ENCODE measurements at places on chromosomes 1 and 21.

GRCh38 chr1:5991381-5992025 lies 722 bp downstream of the NPHP4 start:
- DNase-seq = no peak

- DNase-seq = no peak
Measured at GRCh38 chr1:170663404-170664092, 383 bp upstream of the PRRX1 start.

DNA sequence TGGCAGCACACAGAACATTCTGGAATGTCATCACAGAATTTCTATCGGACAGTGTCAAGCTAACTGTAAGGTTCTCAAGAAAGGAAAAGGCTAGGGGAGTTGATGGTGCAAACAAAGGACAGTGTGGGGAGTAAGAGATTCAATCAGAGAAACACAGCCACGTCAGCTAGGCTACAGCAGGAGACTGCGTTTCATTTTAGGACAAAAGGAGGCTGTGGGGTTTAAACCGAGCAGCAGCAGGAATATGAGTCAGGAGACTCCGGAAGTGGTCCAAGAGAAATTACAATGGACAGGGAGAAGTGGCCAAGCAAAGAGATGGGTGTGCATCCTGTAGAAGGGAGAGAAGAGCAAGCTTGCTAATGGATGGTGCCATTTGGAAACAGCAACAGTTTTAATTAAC lies 37.4 kb upstream of the C1orf198 start:
- no peak for DNase-seq

- DNase-seq = no peak
Measured at GRCh38 chr1:185961664-185962063, 227.5 kb downstream of the HMCN1 start.

DNA sequence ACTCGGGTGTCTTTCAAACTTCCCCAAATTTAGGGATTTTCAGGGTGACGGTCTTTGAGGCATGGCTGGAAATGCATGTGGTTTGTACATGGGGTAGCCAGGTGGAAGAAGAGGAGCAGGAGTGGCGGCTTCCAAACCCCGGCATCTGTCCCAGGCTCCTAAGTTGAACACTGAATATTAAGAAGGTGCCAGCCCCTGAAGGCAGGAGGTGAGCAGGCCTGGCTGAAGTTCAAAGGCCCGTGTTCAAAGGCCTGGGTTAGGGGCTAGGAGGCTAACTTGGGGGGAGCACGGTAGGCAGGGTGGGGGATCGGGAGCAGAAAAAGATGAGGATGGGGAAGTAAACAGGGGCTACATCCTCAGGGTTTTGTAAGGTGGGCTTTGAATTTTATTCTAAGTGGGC lies 42.8 kb downstream of the ELK4 start:
- DNase-seq = no peak

DNA sequence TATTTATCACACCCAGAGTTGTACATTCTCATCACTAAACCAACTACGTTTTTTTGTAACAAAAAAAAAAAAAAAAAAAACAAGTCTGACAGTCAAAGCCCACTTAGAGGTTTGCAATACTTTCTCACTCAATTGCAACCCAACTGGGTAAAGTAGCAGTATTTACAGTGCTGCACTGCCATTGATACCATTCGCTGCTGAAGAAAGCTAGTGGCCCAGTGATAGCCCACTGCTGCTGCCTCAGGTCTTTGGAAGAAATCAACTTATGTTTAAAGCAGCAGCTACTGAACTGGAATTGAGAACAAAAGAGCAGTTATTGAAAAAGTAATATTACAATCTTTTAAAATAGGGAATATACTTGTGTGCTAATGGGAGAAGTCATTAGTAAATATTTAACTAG lies 2.7 kb downstream of the HNRNPU start:
- no peak for DNase-seq

GRCh38 chr21:31185663-31186062 lies 147.4 kb upstream of the KRTAP19-8 start:
- no peak for DNase-seq

- DNase-seq = no peak
Measured at GRCh38 chr1:236419502-236419901, 25.4 kb downstream of the EDARADD start.

GRCh38 chr1:115307661-115308060 lies 30.4 kb downstream of the NGF start:
- no peak for DNase-seq

DNA sequence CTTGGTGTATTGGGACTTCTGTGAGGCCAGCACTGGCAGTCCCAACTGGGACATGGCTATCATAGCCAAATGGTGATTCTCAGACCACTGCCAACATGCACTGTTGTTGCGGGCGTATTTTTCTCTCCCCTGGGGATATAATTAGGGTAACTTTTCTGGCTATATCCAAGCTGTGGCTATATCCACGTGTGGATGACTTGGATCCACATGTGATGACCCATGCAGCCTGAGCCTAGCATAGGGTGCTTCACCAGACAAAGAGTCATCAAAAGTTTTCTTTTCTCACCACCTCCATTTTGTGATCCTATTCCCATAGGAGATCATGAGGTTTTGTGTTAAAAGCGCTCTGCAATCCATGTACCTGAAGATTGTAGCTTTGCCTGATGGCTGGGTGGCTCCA lies 51.2 kb upstream of the CSF3R start:
- DNase-seq = no peak

GRCh38 chr1:196255762-196256161 lies 352.5 kb downstream of the KCNT2 start:
- DNase-seq = no peak

DNA sequence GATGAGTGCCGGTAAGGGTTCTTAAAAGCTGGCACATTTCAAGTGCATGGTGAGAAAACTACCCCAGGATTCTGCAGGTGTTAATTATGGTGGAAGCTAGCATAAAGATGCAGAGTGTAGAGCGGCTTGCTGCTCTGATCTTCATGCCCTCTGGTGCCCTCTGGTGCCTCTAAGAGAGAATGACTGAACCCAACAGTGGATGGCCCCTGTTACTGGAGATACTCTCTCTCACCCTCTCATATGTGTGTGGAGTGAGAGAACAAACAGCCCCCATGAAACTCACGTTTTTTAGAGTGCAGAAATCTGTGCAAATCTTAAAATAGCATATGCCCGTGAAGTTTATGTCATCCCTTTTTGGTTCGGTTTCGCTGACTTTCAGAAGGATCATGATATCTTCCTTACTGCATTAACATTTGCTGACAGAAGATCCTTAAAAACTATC lies 90.0 kb downstream of the GRIK1 start:
- DNase-seq = no peak

GRCh38 chr1:201480231-201481003 lies 11.4 kb upstream of the PHLDA3 start:
- no peak for DNase-seq

- no peak for DNase-seq
Measured at GRCh38 chr1:240344918-240345317, 253.2 kb downstream of the FMN2 start.

- DNase-seq = no peak
Measured at GRCh38 chr1:197342669-197343068, 74.6 kb downstream of the CRB1 start.

DNA sequence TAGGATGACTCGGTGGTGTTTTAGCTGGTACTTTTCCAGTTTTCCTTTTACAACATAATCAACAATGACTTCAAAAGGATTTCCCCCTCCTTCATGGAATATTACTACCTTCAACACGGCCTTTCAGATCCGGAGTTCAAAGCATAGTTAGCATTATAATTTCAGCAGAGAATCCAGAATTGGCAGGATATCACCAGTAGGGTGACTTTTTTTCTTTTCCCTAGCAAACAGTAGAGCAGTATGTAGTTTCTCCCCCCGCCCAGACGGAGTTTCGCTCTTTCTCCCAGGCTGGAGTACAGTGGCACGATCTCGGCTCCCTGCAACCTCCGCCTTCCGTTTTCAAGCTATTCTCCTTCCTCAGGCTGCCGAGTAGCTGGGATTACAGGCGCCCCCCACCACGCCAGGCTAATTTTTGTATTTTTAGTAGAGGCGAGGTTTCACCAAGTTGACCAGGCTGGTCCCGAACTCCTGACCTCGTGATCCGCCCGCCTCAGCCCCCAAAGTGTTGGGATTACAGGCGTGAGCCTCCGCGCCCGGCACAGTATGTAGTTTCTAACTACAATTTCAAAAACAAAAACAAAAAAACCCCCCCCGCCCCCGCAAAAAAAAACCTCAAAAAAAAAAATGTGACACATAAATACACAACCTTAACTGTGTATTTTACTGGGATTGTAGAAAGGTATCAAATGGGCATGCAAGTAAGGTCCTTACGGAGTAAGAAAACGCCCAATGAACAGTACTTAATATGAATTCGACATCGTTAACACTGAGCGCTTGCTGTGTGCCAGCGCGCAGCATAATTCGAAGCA lies 1.5 kb upstream of the COX20 start:
- DNase-seq = no peak

- DNase-seq = no peak
Measured at GRCh38 chr1:174519844-174520243, 72.1 kb downstream of the GPR52 start.

DNA sequence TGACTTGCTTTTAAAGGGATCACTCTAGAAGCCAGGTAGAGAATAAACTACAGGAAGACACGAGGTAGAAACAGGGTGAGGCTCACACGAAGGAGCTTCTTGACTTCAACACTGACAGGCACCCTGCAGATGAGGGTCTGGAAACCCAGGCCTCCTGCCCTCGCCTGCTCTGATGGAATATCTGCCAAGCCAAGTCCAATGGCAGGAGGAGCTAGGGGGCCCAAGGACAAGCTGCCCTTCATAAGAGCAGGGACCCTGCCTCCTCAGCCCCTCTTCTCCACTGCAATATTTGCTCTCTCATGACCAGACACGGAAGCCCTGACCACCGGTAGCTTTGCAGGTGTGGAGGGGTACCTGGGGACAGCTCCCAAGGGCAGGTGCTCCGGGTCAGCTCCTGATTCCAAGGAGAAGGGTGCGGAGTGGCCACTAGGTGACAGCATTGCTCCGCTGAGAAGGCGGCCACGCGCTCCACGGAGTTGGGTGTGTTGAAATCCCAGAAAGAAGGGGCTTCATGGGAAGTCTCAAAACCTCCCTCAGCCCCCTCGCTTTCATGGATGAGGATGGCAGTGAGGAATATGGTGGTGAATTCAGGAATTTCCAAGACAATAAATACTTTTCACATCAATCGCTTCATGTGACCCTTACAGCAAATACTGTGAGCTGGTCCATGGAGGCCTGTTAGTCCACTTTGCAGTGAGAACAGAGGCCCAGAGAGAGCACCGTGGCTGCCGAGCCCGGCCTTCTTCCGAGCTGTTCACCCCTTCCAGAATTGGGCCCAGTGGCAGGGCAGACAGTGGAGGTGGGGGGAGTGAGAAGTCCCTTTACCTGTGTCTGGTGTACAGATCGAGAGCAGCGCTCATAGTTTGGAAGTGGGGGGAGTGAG lies 33.2 kb upstream of the PAX7 start:
- no peak for DNase-seq

DNA sequence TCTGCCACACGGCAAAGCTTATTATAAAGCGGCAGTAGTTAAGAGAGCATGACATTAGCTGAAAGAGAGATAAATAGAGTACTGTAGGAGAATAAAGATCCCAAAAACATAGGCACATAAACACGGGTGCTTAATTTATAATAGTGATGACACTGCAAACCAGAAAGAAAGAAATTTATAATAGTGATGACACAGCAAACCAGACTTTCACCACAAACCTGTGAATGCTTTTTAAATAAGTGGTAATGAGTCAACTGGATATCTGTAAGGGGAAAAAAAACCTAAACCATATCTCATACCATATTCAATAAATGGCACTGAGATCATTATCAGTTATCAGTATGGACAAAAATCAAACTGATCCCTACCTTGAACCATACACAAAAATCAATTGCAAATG lies 25.5 kb downstream of the USP1 start:
- DNase-seq = no peak

GRCh38 chr1:202656951-202657646 lies 53.2 kb downstream of the SYT2 start:
- no peak for DNase-seq

GRCh38 chr1:206505702-206506355 lies 1.5 kb upstream of the RASSF5 start:
- DNase-seq = no peak

DNA sequence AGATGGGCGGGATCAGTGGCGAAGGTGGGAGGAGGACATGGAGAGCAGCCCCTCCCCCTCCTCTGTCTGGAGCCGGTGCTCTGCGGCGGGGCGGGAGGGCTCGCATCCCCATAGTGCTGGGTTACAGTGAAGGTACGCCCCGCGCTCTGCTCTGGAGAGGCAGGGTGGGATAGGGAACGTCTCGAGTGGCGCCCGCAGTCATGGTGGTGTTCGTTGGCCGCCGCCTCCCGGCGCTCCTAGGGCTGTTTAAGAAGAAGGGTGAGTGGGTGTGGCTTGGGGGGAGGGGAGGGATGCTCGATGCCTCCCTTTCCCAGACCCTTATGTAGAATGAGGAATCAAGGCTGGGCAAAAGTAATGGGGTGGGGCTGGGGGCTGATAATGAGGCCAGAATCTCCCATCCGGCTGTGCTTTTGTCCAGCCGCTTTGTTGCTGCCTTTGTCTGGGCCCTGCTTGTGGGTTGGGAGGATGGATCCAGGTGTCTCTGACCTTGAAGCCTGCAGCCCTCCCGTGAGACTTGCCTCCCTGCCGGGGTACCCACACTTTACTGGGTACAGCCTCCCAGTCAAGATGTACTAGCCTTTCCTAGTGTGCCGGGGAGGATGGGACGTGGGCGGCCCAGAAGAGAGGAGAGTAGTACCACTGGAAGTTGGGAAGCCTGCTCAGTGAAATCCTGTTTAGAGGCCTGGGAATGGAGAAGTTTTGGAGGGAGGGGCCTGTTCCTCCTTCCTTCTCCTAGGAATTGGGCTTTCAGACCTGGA lies 51.4 kb downstream of the YARS1 start:
- DNase-seq = no peak

- no peak for DNase-seq
Measured at GRCh38 chr1:215566556-215567490, at the start of gene KCTD3. KCTD3 (plus strand) TSS chr1:215567304; CDS start chr1:215567686, 382 bp downstream.

- DNase-seq = no peak
Measured at GRCh38 chr21:37912616-37913015, 3.6 kb downstream of the KCNJ6 start.

DNA sequence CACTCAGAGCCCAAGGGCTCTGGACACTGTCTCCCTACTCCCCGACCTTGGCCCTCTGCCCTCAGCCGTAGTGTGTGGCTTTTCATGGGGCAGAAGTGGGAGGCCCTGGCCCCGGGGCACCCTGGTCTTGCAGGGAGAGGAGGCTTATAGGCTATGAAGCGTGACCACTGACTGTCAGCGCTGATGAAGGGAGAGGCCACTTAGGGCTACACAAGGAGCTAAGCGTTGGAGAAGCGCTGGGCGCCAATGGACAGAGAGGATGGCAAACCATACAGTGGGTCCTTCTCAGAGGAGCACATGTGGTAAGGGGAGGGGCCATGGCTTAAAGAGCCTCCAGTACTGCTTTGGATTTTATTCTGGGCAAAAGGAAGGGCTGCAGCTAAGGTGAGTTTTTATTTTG lies 7.9 kb downstream of the CRABP2 start:
- DNase-seq = no peak

GRCh38 chr1:209924390-209924789 lies 13.6 kb upstream of the SYT14 start:
- no peak for DNase-seq

GRCh38 chr1:64080941-64081562 lies 122.4 kb upstream of the UBE2U start:
- DNase-seq = no peak

- no peak for DNase-seq
Measured at GRCh38 chr21:41653243-41653953, 113.5 kb downstream of the RIPK4 start.

- no peak for DNase-seq
Measured at GRCh38 chr1:19110257-19110927, 99.7 kb downstream of the UBR4 start.

Measured in esophagus squamous epithelium (tissue), 5 donors.